Brain microvascular endothelial cell (primary cell): ENCODE measurements at places on chromosomes 11 and 22.
A peak's percentile ranks its signal among the peaks of the same experiment; 100 is the strongest.

DNA sequence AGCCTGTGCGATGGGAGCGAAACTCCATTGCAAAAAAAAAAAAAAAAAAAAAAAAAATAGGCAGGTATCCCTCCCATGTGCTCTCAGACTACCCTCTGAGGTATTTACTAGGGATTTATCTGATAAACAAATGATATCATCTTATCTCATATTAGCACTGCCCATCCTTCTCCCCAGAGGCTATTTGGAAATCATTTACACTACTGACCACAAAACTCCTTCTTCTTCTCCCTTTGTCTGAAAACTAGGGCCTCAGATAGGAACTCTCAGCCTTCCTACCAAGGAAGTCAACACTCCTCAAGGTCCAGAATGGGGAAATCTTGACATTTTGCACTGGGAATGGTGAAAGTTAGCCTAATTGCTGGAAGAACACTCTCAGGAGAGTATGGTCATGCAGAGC lies 46.4 kb downstream of the LARGE2 start:
- DNase-seq, result no peak

DNA sequence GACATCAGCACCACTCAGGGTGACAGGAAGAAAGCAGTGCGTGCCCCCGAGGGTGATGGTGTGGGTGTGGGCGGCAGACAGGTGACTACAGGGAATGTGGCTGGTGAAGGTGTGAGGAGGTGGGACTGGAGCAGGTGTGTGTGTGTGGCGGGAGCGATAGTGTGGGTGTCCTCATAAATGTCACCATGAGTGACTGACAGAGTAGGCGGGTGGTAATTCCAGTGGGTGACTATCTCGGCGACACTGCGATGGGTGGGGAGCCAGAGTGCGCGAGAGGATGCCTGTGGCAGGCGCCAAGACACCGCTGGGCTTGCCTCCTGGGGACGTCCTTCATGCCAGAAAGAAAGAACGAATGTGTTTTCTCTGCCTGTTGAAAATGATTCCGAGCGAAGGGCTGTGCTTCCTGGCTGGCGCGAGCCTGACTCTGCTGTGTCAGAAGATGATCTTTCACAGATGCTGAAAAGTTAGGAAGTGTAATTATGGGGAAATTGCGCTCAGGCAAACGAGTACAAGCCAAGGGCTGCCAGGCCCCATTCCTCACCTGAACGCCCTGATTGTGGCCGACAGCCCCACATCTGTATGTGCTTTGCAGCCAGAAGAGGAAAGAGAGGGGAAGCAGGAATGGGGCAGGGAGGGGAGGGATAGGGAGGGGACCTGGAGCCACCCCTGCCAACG lies 98.8 kb upstream of the CD82 start:
- no peak for DNase-seq

GRCh38 chr11:69807106-69807815 lies 12.0 kb downstream of the FGF3 start:
- no peak for DNase-seq

DNA sequence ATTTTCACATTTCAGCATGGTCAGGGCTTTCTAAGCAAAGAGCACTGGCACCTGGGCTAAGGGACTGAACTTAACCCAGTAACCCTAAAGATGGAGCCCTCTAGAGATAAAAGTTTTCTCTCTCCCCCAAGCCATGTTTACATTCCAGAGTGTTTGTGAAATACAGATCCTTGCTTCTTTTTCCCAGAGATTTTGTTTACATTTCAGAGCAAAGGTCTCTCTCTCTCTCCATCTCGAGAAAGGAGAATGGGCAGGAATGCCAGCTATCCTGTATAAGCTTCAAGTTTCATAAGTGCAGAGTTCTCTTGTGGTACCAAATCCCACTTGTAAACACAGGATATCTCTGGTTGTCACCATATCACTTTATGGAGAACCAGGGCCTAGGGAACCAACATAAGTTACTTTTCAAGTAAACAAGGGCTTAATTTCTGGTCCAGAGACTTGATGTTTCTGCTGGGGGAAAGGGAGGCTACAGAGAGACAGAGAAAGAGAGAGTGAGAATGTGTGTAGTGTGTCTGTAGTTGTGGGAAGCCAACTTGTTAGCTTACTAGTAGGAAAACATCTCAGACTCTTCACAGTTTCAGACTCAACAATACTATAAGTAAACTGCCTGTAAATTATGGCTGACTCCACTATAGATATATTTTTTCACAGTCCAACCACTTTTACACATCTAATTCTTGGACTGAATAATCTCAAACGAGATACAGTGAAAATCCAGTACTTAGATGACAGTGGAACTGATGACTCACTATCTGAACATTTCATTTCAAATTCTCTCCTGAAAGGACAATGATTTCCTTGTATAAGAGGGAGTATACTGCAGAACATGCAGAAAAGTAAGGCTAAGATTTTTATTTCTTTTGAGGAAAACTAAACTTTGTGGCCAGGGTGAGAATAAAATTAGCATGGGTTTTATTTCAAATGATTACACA lies 76.2 kb downstream of the ARHGAP32 start:
- peak; percentile 0 for DNase-seq

DNA sequence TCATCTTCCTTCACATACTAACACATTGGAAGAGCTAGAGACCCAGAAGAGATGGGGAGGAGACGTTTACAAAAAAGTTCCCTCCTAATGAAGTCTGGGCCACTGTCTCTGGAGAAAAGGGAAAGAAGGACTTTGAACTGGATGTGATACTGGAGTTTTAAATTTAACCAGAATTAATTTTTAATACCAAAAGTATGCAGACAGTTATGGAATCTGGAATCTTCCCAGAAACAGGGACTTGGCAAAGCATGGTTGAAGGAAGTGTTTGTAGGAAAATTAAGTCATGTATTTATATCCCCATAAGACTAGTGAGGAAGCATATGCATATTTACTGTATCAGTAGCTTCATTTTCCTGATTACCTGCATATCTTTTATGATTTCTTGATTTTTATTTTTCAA lies 215.5 kb downstream of the TTC28 start:
- no peak for DNase-seq

DNA sequence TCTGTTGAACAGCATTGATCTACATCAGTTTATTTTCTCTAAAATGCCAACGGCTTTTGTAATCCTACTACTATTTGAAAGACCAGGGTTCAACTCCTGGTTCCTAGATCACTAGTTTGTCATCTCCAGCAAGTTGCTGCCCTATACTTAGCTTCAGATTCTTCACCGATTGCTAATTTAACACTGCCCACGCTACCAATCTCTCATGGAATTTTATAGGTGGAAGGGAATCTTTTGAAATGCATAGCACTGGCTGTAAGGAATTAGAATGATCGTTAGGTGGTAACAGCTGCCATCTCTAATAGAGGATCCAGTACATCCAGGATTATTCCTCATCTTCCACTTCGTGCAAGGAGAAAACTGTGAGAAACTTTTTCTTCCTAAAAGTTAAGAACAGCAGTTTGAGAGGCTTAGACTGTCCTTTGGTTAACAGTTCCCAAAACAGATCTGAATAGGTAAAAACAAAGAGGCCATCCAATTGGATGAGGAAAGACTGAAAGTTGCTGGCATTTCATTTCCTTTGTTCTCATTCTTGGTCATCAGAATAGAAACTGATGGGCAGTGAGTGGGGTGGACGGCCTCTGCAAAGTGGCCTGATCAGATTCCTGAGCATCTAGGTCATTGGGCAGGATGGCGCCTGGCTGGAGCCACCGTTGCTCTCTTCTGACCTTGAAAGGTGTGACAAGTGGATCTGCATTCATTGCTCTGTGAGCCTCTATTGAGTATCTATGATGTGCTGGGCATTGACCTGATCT lies 236.3 kb upstream of the SORL1-AS1 start:
- DNase-seq, result no peak

GRCh38 chr11:10990637-10991193 lies 132.9 kb upstream of the ZBED5 start:
- DNase-seq, result no peak

DNA sequence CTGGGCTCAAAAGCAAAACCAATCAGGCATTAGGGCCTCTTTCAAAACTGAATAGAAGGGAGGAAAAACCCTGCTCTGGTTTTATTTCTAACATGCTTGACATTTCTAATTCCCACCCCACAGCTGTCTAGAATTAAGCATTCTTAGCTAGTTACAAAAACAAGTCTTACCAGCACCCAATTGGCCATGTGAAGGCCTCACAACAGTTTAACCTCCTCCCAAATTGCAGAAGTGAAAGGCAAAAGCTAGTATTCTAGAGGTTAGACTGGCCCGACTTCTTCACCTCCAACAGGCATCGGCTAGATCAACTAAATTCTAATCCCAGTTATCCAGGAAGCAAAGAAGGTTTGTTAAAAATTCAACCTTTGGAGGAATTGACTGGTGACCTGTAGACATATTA lies 6.5 kb downstream of the SF1 start:
- DNase-seq, result no peak

DNA sequence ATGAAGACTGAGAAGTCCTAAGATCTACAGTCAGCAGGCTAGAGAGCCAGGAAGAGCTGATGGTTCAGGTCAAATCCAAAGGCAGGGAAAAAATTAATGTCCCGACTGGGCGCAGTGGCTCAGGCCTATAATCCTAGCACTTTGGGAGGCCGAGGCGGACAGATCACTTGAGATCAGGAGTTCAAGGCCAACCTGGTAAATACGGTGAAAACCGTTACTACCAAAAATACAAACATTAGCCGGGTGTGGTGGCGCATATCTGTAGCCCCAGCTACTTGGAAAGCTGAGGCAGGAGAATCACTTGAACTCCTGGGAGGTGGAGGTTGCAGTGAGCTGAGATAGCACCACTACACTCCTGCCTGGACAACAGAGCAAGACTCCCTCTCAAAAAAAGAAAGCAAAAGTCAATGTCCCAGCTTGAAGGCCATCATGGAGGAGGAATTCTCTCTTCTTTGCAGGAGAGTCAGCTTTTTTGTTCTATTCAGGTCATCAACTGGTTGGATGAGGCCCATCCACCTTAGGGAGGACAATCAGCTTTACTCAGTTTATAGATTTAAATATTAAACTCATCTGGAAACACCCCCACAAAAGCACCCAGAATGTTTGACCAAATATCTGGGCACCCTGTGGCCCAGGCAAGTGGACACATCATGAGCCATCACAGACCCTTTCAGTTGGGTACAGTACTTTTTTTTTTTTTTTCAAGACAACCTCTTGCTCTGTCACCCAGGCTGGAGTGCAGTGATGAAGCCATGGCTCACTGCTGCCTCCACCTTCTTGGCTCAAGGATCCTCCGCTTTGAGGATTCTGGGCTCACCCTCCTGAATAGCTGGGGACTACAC lies 4.3 kb upstream of the ZC3H7B start:
- DNase-seq, result no peak

DNA sequence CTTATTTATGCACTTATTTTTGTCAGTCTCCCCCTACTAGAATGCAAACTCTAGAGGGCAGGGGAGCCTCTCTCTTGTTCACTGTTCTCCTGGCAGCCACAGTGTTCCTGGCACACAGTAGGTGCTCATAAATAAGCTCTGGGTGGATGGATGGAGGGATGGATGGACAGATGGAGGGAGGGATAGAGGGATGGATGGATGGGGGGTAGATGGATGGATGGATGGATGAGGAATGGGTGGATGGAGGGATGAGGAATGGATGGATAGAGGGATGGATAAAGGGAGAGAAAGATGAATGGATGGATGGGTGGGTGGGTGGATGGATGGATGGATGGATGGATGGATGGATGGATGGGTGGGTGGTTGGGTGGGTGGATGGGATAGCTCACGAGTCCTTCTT lies 13.5 kb downstream of the PVALB start:
- no peak for DNase-seq

DNA sequence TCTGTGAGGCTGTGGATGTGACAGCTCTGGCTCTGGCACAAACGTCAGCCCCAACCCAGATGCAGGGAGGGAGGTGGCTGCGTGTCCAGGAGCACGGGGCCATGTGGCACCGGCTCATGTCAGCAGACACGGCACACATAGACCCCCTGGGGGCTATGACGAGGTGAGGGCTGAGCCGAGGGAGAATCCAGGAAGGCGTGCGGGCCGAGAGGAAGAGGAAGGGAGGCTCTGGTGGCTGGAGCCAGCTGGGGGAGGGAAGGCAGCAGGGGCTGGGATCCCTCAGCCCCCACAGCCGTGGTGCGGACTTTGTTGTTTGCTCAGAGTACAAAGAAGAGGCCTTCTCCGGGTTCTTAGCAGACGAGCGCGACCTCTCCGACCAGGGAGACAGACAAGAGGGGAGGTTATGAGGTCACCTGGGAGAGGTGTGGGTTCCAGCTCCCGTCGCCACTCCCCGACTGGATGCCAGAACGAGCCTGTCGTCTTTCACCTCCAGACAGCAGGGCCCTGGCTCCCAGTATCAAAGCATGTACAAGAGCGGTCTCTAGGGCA lies 46.1 kb downstream of the CDKN1C start:
- DNase-seq, result no peak

DNA sequence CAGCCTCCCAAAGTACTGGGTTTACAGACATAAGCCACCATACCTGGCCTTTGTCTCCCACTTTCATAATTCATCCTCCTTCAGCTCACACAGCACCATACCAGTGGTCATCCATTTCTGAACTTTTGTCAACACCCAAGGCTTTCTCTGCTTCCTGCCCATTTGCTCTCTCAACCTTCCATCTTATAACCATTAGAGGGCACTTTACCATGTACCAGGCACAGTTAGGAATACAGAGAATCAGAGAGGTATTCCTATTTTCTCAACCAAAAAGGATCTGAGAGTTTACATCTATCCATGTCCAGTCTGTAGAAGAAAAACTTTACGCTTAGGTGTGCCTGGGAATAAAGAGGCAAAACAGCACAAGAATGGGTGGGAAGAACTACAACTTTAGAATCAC lies 397.6 kb downstream of the BUD13 start:
- DNase-seq, result no peak

- no peak for DNase-seq
Observed at GRCh38 chr11:33844236-33844635, 47.6 kb downstream of the LMO2 start.

- DNase-seq, result peak; percentile 76
Observed at GRCh38 chr11:122202161-122202950, 86.3 kb upstream of the BLID start.

DNA sequence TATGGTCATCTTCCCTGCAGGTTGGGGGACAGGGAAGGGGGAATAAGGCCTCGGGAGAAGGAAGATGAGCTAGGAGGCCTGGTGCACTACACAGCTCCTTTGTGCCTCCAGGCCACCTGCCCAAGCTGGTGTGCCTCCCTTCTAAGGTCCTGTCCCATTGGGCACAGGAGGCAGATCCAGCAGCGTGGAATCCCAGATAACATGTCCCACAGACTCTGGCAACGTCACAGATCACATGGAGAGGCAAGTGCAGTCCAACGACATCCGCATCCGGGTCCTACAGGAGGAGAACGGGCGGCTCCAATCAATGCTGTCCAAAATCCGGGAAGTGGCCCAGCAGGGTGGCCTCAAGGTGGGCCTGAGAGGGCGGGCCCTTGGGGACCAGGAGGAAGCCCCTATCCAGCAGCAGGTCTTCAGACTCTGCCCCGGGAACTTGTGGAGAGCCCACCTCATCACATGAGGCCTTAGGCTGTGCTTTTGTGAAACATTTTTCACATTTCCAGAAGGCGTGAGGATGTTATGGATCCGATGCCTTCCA lies 11.8 kb downstream of the RNF215 start:
- DNase-seq, result no peak

DNA sequence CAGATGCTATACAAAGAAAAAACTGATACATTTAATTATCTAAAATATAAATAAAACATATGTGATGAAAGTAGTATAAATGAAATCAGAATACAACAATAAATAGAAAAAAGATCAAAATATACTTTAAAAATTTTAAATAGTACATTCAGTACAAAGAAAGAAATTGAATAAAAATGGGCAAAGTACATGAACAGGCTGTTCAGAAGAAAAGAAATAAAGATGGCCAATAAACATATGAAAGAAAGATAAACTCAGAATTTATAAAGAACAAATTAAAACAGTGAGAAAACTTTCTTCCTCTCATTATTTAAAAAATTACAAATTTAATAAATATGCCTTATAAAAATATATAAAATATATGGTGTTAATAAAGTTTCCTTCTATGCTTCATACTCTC lies 50.5 kb upstream of the AMOTL1 start:
- DNase-seq, result no peak
